ENCODE measurements at places on chromosomes 6 and 20.

GRCh38 chr20:19603376-19603750 is 154.7 kb upstream of the RIN2 start:
- no peak for DNase-seq

GRCh38 chr6:53666271-53666626 is 693 bp upstream of the KLHL31 start:
- no peak for DNase-seq

DNA sequence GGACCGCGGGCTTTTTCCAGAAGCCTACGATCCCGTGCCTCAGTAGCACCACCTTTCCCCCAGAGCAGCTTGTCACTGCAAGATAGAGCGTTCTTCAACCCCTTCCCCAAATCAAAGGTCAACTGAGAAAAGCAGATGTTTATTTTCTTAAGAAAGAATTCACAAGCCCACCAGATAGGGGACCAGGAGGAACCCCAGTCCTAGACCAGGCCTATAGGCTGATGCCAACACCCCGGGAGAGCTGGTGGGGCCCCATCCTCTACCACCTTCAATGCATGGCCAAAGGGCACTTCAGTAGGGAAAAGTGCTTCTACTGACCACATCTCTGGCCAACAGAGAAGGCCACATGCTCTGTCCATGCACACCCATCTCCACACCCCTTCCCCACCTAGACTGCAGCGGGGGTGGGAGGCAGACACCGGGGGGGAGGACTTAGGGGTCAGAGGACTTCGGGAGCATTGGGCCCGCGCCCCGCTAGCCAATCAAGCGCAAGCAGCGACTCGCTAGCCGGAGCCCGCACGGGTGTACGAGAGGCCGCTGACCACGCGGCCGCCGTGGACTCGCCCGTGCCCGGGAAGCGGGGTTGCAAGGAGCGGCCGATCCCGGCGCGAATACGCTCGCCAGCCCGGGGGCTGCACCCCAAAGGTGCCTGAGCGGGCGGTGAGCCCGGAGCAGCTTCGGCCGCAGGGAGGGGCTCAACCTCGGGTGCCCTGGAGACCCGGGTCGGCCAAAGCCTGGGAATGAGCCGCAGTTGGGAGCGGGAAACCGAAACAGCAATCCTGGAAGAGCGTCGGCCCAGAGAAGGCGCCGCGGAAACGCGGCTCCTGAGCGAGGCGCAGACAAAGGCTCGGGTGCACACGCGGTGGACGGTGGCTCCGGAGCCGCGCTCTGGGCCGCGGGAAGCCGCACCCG is 2.8 kb downstream of the PDE10A start:
- no peak for DNase-seq

DNA sequence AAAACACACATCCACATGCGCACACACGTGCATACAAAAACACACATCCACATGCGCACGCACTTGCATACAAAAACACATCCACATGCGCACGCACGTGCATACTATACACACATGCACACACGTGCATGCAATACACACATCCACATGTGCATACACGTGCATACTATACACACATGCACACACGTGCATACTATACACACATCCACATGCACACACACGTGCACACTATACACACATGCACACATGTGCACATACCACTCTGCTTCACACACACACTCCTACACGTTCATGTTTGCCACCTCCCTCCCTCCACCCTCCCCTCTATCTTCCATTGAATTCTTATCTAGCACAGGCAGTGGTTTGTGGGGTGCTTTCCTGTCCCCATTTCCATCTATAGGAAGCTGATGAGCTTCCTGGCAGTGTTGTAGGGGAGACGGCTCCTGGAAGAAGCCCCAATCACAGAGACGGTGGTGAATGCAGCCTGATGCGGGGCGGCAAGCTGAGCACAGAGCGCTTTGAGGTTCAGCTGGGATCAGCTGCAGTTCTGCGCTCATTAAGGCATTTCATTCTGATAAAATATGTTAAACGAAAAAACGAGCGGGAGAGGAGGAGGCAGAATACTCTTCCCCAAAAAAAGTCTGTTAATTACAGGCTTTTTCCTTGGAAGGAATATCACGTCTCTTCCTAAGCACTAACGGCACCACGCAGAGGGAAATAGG is 287.7 kb downstream of the TAF4 start:
- no peak for DNase-seq

GRCh38 chr20:1062334-1063010 is 55.9 kb upstream of the PSMF1 start:
- DNase-seq = no peak

- no peak for DNase-seq
These were observed 97.1 kb upstream of the GRIK2 start for GRCh38 chr6:101296169-101296960.

DNA sequence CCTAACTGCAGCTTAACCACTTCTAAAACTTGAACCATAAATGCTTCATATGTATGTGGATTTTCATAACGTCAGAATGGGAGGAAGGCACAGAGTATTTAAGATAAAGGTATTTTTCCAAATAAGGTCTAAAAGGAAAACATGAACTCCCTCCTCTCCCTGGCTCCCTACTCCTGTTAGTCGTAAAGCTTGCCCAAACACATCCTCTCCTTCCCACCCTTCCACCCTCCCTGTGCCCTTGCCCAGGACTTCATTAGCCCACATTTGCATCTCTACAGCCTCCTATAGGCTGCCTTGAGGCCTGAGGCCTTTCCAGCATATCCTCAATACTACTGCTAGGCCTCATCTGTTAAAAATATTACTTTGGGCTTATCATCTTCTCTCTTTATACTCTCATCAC is 17.1 kb upstream of the SMIM13 start:
- DNase-seq = no peak

DNA sequence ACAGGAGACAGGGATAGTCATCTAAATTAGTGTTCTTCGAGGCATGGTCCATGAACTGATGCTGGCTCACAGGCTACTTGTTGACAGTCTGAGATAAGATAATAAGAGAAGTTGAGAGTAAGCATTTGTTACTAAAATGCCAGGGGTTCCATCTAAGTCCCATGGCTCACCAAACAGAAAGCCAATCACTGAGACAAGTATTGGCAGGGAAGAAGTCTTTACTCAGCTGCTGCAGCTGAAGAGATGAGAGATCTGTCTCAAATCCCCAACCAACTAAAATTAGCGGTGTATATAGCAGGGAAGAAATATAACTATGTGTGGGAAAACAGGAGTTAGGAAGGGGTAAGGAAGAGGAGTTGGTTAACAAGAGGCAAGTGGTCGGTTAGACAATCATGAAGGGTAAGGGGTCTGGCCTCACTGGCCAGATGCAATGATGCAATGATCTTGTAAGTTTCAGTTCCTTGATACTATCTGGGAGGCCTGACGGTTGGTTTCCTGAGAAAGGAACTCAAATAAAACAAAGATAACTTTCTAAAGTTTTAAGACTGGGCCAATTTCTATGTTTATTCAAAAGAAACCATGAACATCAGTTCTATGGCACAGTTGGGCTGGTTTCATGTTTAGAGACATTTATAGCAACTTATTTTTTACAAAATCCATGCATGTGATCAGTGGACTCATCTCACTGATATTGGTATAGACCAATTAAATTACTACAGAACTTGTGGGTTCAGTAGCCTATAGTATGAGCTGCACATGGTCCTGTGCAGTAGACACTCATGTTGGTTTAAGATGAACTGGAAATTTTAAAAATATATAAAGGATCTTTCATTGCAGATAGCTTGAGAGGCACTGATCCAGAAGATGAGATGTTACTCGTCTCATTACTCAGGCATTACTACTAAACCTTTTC is 9.9 kb upstream of the HEBP2 start:
- no peak for DNase-seq

GRCh38 chr6:15269011-15269410 is 23.1 kb downstream of the JARID2 start:
- no peak for DNase-seq

DNA sequence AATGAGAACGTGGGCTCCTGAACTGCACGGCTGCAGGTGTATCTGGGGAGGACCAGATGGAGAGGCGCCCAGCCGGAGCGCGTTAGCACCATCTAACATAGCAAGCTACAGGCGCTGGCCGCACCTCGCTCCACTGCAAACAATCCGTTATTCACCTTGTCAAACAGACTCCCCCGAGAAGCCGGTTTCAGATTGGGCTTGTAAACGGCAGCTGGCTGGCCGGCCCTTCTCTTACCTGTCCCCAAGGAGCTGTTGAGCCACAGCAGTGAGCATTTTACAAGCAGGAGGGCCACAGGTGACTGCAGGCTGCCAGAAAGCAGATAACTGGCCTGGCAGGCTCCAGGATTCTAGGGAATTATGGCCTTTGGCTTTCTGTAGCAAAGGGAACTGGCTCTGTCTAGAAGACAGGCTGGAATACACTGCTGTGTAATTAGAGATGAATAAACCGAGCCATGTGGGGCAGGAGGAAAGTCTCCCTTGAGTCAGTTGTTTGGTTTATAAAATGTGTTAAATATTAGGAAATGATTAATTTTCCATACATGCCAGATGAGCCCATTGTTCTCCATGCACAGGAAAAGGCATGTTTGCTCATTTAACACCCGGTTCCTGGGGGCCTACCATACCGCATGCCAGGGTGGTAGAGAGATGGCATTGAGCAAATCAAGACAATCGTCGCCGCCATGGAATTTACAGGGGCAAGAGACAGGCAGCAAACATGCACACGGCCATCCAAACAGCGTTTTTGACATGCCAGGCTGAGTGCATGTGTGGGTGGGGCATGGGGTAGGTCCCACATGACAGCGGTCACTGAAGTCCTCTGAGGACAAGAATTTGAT is 159.3 kb downstream of the NFATC2 start:
- no peak for DNase-seq

All from activated CD8-positive, alpha-beta memory T cell treated with anti-CD3 and anti-CD28 coated beads for 4 hours (primary cell).